Left renal pelvis (tissue), 4 donors: ENCODE measurements at places on chromosomes 16 and 17. TPM values are rescaled to one million over a fixed set of nuclear protein-coding genes. Genes with fewer than 3 reads are reported as not detected.

GRCh38 chr16:68072038-68072695 lies 13.0 kb upstream of the NFATC3 start:
- no peak for DNase-seq

GRCh38 chr16:23679274-23679985 lies 741 bp downstream of the PLK1 start:
- no peak for DNase-seq

- no peak for DNase-seq
Observed at GRCh38 chr16:55476625-55477533, 2.1 kb upstream of the MMP2 start.

DNA sequence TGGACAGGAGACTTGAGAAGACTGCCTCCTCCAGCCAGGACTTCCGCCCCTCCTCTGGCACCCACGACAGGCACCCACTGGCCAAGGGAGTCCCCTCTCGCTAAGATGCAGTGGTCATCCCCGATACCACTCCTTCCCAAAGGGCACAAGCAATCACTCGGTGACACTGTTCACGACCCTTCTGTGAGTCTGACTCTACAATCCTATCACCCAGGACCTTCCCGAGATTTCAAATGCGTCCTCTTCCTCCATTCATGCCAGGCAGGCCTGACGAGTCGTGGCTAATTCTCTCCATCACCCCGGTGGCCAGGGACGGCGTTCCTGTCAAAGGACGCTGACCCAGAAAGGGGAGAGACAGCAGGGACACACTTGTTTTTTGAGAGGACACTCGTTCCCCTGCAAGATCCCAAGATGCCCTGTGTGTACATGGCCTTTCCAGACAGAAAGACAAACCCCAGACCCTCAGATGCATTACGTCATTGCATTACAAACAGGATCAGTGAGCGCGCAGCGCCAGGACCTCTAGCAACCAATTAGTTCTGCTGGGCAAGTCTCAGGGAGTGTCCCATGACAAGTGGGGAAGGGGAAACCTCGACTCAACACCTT lies 12.2 kb downstream of the FBXO31 start:
- DNase-seq, result no peak

DNA sequence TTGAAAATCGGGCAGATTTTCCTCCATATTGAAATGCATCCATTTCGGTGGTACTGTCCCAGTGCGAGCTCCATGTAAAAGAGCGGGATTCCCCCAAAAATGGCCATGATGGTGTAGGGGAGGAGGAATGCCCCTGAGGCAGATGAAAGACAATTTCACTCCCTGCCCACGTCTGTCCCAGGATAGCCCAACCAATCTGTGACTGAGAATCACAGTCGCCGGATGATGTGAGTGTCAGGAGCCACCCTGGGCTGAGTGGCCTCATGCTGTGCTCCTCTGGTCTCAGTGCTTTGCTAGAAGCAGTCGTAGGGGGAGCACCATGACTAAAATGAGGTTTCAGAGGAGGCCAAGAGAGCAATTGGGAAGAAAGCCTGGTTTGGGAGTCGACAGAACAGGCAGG lies 16.7 kb downstream of the SLC6A4 start:
- no peak for DNase-seq

GRCh38 chr17:43068570-43069367 lies 43.7 kb downstream of the RND2 start:
- DNase-seq, result no peak

- no peak for DNase-seq
Observed at GRCh38 chr16:70678121-70678897, 7.5 kb downstream of the MTSS2 start.

GRCh38 chr17:61757168-61757567 lies 106.2 kb downstream of the BRIP1 start:
- no peak for DNase-seq

- no peak for DNase-seq
Observed at GRCh38 chr17:56806949-56807348, 26.8 kb downstream of the C17orf67 start.

- no peak for DNase-seq
Observed at GRCh38 chr17:61465550-61466237, 13.5 kb downstream of the TBX4 start.

- DNase-seq, result no peak
Observed at GRCh38 chr17:37368577-37368976, 7.2 kb upstream of the C17orf78 start.

- DNase-seq, result peak; percentile 79
Observed at GRCh38 chr16:69565671-69566239, at the start of gene NFAT5. Gene NFAT5, plus strand, starts transcription at chr16:69565966. Its CDS starts 336 bp downstream, at chr16:69566302.

DNA sequence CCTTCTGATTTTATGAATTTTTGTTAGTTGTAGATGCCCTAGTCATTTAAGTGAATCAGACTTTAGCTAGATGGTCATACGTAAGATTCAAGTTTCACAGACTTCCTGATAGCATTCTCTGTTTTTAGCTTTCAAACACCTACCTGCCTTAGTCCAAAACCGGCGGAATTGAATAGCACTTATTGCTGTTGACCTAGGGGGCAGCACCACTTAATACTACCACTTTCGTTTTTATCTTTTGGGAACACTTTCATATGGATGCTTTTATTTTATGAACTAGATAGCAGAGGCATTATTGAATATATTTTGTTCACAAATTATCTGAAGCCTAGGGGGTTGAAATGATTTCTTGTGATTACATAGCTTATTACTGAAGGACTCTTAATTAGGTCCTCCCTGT lies 31.5 kb downstream of the TADA2A start:
- DNase-seq, result no peak

DNA sequence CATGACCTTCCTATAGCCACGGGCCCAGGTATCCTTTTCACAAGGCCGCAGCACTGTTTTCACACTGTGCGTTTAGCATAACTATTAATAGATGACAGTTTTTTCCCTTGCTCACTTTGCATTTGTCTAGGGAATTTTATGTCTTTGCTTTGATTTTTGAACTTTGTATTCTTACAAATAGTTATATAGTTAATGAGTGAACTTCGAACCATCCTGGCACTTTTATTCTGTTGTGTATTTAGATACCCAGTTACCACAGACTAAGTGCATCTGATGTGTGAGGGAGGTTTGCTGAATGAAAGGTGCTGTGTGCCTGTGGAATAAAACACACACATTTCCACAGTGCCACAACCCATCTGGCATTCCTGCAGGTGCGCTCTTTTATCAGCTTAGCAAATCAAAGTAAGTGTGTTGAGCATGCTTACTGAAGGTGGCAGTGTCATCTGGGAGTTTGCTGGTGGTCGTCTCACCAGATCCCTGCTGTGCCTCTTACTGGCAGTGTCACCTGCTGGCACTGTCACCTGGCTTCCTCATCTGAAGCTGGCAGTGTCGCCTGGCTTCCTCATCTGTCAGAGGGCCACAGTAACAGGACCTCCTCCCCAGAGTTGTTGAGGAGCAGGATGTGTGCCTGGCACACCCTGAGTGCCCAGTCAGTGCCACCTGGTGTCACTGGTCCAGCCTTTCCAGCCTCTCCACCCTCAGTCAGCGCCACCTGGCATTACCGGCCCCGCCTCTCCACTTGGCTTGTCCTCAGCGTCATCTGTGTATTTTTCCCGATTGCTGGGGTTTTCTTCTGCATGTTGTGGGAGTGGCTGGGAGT lies 37.6 kb downstream of the USP10 start:
- DNase-seq, result no peak

DNA sequence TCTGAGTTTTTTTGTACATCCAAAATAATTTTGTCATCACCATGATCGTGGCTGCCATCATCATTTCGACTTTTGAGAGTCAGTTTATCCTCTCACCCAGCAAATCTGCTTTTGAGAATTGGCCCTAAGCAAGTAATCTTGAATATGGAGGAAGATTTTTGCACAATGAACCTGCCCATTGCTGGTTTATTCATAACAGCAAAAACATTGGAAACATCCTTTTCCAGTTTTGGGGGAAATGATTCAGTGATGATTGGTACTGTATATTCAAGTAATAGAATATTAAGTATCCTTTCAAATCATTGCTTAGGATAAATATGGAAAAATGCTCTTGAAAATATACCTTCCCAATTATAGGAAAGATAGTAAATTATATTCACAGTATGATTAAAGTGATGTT lies 53.1 kb downstream of the PRKCA start:
- DNase-seq, result no peak

DNA sequence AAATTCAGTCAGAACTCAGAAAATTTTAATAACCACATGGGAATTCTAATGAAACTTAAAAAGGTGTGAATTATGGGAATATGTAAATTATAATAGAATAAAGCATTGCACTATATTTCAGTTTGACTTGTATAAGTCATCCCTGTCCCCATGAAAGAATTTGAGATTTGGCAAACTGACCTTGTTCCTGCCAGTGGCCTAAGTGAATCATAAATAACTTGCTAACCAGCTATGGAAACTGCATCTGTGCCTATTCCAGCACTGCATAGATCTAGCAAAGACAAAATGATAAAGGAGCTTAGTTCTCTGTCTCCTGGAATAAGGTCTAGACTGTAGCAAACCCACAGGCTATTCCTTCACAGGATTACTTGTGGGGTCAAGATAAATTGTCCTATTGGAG lies 106.8 kb upstream of the NOG start:
- DNase-seq, result no peak

GRCh38 chr16:78257376-78257728 lies 157.9 kb downstream of the WWOX start:
- no peak for DNase-seq

DNA sequence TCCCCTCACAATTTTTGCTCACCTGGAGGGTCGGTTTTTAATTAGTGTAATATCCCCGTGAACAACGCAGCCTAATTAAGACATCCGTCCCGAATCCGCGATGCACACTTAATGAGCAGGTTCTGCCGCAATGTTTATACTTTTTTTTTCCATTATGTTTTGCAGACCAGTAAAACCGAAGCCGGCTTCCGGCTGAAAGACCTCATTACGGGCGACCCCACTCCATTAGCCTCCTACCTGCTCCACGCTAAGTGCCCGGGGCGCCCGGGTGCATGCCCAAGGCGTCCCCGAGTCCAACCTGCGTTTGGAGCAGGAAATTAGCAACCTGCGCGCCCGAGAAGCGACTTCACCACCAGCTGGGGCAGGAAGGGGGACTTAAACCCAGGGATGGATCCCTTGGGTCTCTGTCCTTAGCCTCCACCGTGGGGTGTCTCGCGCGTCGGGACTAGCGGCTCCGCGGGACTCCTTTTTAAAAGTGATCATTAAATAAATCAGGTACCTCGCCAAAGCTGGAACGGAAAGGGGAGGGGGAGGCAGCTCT lies 1.7 kb downstream of the RBFOX3 start:
- no peak for DNase-seq

DNA sequence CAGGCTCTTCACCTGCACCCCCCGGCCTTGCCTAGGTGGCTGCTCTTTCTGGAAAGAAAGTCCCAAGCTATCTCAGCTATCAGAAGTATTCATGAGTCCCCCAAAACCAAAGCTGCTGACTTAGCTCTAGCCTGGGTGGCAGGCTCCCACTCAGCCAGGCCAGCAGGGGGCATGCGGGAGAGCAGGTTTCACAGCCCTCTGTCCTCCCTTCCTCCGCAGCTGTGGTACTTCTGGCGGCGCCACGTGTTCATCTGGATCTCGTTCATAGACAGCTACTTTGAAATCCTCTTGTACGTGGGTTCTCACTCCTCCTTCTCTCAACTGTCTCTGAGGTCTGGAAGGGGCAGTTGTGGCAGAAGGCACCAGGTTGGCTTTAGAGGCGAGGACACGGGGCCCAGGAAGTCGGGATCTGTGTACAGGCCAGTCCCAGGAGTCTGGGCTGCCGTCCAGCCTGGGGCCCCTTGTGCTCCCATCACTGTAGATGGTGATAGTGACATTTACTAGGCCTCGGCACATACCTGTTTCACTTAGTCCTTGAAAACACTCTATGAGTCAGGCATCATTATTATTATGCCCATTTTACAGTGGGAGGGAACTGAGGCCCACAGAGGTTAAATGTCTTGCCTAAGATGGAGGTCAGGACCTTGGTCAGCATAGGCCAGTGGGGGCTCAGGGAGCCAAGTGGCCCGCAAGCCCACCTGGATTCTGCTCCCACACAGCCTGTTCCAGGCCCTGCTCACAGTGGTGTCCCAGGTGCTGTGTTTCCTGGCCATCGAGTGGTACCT lies 12.9 kb downstream of the TRPV2 start:
- DNase-seq, result no peak

DNA sequence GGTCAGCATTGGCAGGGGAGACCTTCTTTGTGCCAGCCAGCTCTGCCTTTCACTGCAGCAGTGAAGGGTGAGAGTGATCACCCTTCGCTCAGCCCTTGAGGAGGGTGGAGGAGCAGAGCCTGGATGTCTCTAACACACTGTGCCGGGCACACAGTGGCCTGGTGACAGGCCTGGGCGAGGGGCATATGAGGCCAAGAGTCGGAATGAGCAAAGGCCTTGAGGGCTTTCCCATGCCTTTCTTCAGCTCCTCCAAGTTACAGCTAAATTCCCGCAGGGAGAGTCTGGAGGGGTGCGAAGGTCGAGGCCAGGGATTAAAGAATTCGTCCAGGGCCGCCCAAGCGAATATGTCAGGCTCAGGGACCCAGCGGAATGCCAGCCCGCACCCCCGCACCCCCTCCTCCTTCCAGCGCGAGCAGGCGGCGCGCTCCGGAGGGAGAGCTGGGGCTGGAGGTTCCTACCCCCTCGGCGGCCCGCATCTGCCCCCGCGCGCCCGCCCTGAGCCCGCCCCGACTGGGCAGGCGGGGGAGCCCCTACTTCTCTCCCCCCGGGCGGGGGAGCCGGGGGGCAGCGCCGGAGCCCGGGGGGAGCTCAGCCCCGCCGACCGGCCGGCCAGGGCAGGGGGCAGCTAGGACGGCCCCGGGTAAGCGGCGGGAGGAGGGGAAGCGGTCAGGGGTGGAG lies at the start of gene RASL10B:
Gene RASL10B, plus strand, starts transcription at position 401 of the 678 bp plus-strand sequence. CDS start 3,546 bp downstream, outside the sequence.
- no peak for DNase-seq

- no peak for DNase-seq
Observed at GRCh38 chr17:67399676-67400075, 22.6 kb downstream of the PITPNC1 start.

- no peak for DNase-seq
Observed at GRCh38 chr17:33871720-33872540, 383.2 kb upstream of the CCL2 start.

- DNase-seq, result no peak
Observed at GRCh38 chr17:11404431-11405276, 163.6 kb downstream of the SHISA6 start.

GRCh38 chr16:21283521-21284289 lies 5.6 kb upstream of the CRYM start:
- no peak for DNase-seq

- DNase-seq, result no peak
Observed at GRCh38 chr17:42286411-42287221, 1.7 kb upstream of the STAT5A start.

- no peak for DNase-seq
Observed at GRCh38 chr16:60641067-60641665, 1395.1 kb downstream of the CDH8 start.

The OTOA gene
- polyA plus RNA-seq, result 0.18 TPM

The ABCA9 gene
- polyA plus RNA-seq, result 3.1 TPM

The PRM1 gene
- not detected for polyA plus RNA-seq

The MYH8 gene
- polyA plus RNA-seq, result 0.56 TPM

The PYCARD gene
- polyA plus RNA-seq, result 8.5 TPM

The TMIGD1 gene
- 1.4 TPM for polyA plus RNA-seq

The GRB2 gene
- polyA plus RNA-seq, result 117 TPM

The OR1A1 gene
- not detected for polyA plus RNA-seq

The NRN1L gene
- not detected for polyA plus RNA-seq

The USP7 gene
- 126 TPM for polyA plus RNA-seq
